ENCODE measurements at places on chromosomes 6 and 20.

DNA sequence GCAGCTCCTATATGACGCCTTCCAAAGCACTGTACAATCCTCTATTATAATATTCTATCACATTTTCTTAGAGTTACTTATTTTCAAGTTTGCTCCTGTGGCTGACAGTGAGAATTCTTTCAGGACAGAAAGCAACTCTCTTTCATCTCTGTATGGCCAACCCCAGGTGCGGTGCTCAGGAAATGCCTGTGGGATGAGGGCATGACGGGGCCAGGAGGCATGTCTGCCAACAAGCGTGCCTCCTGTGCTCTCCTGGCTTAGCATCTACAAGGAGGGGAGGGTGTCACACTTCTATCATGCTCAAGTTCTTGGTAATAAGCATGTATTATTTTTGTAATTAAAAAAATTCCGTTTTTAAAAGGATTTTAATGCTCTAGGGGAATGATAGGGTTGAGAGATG, 11.4 kb downstream of the MRPL14 start:
- DNase-seq = no peak

DNA sequence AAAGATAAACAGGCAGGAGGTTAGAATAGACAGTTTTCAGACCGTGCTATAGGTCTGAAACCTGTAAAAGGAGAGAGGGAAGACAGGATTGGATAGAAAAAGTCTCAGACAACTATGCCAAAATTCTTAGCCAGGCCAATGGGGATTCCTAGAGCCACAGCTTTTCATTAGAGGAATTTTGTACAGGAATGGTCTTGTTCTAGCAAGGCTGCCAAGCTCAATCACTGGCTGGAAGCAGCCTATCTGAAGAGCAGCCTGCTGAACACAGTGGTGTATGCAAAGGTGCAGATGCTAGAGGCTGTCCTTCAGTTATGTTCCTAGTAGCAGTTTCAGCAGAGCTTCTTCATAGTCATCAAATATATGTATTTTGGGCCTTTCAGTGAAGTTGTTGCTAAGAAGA, 313.1 kb downstream of the GRIK2 start:
- no peak for DNase-seq

DNA sequence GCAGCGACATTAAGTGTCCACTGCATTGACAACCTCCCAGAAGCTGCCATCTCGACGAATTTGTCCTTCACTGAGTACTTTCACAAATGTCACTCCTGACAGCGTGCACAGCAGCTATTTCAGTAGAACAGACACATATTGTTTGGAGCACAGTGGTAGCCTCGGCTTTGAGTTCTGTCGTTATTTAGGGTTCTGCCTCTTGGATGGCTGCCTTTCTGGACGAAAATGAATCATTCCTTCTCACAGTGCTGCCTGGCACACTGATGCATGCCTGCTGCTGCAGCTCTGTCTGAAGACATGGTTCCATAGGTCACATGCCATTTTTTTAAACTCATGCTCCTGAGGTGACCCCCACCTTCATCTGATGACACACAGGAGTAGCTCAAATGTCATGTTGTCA, 477.0 kb downstream of the C6orf118 start:
- DNase-seq = no peak

- no peak for DNase-seq
Measured at GRCh38 chr6:137678451-137678850, 184.3 kb upstream of the OLIG3 start.

GRCh38 chr20:45374101-45374467, 4.0 kb downstream of the TP53TG5 start:
- DNase-seq = no peak

DNA sequence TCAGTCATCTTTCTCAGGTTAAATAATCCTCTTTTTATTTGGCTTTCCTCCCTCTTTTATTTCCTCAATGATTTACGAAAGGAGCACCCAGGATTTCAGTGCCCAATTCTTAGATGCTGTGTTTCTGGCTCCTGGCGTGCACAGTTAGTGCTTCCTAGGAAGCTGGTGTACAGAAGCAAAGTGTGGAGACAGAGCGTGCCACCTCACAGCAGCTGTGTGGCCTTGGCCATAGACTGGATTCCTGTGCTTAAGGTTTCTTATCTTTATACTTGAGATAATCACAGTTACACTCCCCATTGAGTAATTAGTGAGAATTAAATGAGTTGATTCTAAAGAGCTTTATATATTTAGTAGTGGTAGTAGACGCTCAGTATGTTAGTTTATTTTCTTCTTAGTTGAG, 39.7 kb upstream of the GJA1 start:
- DNase-seq = no peak

DNA sequence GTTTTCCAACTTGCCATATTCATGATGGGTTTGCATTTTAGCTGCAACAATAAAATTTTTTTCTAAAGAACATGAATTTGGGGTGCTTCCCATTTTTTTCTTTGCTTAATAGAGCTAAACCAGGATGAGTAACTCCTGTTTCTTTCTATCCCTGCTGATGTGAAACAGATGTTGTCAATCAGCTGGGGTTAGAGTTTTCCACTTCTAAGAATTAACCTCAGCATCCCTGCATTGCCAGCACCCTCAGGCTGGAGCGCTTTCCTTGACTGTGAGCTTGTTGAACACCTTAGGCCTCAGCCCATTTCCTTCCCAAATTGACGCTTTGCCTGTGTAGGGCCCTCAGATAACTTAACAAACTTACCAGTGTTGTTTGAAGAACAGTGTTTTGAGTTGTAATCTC, 74.5 kb downstream of the PTPN1 start:
- DNase-seq = no peak

GRCh38 chr6:148518511-148519156, 176.0 kb downstream of the SASH1 start:
- DNase-seq = no peak
